CD8-positive, alpha-beta memory T cell (primary cell): ENCODE measurements at places on chromosomes 16 and 17. TPM values are rescaled to one million over a fixed set of nuclear protein-coding genes. Genes with fewer than 3 reads are reported as not detected.

- peak; percentile 68 for DNase-seq
These were observed 27.8 kb downstream of the CASKIN2 start for GRCh38 chr17:75487351-75488070.

DNA sequence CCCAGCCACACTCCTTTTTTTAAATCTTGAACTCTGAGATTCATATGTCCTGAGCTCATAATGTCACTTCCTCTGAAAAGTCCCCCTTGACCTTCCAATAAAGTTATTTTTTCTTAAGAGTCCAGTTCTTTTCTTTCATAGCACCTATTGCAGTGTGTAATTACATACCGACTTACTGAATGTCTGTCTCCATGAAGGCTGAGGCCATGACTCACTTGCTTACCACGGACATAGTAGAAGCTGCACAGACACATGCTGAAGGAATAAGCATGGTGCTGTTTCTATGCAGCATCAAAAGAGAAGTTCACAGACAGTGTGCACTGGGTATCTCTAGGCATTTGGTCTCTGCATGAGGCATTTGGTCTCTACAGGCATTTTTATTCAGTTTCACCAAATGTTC, 77.2 kb downstream of the C17orf67 start:
- no peak for DNase-seq

DNA sequence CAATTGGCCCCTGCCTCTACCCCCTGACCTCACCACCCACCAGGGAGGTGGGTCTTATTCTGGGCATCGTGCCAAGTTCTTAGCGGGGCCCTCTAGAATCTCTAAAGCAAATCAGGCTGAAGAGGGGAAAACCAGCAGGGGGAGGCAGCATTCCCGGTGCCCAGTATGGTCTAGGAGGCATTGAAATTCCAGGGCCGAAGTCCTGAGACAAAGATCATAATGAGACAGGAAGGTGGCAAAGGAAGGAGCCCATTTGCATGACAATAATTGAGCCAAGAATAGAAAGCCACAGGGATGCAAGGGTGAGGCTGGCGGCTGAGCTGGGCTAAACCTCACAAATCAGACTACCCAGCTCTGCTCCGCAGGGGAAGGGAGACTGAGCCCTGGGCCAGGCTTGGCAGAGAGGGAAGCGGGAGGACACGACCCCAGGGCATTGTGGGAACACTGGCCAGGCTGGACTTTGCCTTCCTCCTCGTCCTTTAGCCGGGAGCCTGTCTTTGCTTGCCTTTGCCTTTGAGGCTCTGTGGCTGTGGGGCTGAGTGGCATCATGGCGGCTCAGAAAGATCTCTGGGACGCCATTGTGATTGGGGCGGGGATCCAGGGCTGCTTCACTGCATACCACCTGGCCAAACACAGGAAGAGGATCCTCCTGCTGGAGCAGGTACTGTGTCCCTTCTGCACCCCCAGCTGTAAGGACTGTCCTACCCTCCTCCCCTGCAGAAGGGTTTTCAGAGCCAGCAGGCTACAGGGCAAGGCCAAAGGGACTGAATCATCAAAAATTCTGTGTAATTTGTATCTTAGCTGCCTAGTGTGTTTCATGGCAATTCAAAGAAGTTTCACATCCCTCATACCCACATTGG, at the start of gene PIPOX:
TSS of gene PIPOX (plus strand) at position 463 of the 860 bp plus-strand sequence. CDS start at position 548, 85 bp downstream.
- no peak for DNase-seq

GRCh38 chr17:14454746-14455145, 153.9 kb downstream of the HS3ST3B1 start:
- DNase-seq, result no peak

GRCh38 chr17:18004884-18005305, 32.2 kb downstream of the DRC3 start:
- no peak for DNase-seq

DNA sequence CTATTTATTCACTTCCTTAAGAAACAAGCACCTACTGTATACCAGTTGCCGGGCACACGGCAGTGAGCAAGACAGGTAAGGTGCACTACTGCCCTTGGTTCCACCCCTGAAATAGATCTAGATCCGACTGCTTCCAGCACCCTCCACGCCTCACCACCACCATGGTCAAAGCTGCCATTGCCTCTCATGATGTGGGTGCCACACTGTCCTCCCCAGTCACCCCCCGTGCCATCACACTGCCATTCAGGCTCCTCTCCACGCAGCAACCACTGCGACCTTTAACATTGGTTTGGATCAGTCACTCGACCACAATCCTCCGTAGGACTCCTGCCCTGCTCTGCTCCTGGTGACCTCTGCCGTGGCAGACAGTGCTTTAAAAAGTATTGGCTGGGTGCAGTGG, 226.8 kb downstream of the CPPED1 start:
- DNase-seq, result no peak

DNA sequence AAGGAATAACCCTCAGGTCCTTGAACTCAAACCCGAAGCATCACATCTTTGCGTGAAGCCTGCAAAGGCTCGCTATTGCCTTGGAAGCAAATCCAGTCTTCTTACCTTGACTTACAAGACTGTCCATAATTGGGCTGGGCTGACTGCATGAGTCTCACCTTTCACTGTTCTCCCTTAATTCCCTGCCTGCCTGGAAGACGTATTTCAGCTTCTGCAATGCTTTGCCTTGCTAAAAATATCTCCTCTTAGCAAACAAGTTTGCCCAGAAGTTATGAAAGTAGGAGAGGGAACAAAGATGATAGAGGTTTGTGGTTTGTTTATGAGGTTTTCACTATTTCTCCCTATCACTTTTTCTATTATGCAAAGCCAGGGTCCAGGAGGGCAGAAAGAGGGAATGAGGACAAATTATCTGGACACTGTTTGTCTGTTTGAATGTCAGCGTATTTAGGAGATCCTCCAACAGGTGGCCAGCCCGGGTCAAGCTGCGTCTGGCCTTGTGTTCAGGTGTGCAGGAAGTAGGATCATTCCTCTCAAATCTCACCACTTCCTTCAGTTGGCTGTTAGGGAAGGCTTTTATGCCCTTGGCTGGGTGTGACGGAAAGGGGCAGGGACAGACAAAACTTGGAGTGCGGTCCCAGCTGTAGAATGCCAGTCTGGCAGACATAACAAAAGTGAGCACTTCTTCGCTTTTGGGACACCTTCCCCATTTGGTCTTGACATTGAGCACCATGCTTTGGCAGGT, 488.9 kb downstream of the CDH13 start:
- DNase-seq, result no peak

DNA sequence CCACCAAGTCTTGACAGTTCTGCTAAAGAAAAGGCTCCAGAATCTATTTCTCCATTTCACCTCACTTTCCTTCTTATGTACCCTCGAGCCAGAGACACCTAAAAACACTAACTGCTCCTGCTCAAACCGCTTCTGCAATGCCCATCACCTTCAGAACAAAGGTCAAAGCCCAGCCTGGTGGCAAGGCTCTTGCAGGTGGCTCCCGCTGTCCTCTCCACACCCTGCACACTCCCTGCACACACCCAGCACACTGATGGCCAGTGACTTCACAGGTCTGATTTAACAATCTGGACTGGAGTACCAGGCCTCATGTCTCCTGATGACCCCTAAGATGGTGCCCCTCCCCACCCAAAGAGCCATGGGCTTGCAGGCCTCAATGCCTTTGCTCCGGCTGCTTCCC, 9.8 kb upstream of the C17orf113 start:
- DNase-seq, result no peak

DNA sequence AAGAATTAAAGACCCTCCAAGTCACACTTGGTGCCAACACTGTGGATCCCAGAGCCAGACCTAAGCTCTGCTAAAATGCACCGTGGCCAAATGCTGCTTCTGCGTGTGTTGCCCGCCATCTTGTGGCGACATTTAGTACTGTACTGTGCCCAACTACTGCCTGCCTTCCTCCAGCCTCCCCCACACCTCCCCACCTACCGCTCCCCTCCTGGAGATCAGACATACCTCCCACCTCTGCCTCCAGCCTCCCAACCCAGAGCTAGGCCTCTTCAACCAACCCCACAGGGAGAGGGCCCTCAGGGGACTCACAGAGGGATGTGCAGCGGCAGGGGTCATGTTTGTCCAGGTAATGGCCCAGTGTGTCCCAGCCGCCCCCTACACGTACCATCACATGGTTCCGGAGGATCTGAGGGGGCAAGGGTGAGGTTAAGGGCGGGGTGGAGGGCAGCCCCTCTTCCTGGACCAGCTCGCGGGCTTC, 5.5 kb downstream of the GAS2L2 start:
- peak; percentile 83 for DNase-seq

DNA sequence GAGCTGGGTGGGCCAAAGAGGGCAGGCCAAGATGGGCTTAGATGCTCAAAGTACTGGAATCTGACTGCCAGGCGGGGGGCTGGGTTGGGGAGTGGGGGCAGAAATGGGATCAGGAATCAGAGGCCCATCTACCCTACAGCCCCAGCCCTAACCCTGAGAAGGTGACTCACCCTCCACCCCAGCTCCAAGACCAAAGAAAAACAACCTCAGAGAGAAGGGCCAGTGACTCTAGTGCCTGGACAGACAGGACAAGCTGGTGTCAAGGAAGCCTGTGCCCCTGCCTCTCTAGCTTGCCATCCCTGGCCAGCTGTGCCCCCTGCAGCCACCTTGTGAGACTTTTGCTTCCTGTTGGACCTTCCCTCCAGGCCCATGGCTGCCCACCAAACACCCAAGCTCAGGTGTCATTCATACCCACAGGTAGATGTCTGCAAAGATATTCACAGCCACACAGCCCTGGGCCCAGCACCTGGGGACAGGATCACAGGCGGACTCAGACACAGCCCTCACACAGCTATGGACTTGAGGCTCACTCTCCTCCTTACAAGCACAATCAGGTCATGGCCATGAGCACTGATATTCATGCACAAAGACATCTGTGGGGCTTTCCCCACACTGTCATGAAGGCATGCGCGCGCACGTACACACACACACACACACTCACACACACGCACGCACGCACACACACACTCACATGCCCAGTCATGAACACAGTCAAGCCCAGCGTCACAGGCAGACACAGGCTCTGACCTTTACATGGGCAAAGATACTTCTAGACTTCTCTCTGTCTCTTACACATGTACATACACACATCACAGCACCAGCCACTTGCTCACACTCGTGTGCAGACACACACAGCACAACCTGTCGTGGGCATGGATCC, 2.8 kb downstream of the WNT3 start:
- DNase-seq, result no peak

- no peak for DNase-seq
These were observed 60.0 kb downstream of the USP22 start for GRCh38 chr17:20982589-20983358.

DNA sequence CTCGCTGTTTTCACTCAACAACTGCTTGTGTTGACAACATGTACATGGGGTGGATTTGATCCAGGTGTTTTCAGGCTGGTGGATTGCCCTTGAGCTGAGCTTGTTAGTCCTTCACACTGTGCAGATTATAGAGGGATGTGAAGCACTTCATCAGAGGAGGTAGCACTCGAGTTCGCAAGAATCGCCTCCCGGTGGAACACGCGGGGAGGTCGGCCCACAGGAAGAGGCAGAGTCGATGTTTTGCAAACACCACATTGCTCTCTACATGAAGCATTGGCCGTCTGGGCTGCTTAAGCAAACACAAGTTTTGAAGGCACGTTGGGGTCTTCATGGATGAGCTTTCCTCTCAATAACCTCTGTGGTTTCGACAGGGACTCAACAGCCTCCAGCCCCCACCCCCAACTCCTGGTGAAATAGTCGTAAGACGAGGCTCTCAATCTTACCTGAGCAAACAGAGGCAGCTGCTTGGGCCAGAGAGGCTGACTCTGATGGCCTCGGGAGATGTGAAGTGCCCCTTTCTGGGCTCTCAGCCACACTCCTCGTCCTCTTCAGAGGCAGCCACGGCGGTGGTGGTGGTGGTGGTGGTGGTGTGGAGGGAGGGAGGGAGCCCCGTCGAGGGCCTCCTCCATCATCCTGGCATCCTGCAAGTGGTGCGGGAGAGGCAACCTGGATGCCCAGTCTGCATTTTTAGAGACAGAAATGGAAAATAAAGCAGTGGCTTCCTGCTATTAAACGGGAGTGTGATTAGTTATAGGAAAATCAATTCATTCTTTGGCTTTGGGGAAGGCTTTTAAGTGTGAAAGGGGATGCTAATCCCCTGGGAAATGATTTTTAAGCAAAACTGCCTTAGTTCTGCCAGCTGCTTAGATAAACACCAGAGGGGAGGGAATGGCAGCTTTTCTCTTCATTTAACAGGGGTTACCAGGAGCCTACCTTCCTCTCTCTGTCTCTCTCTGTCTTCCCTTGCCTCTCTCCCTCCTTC, 552.5 kb upstream of the EEF2KMT start:
- no peak for DNase-seq

- DNase-seq, result no peak
These were observed 6.1 kb downstream of the PYCARD start for GRCh38 chr16:31196324-31197088.

- no peak for DNase-seq
These were observed 187.2 kb upstream of the SHISA6 start for GRCh38 chr17:11053846-11054245.

DNA sequence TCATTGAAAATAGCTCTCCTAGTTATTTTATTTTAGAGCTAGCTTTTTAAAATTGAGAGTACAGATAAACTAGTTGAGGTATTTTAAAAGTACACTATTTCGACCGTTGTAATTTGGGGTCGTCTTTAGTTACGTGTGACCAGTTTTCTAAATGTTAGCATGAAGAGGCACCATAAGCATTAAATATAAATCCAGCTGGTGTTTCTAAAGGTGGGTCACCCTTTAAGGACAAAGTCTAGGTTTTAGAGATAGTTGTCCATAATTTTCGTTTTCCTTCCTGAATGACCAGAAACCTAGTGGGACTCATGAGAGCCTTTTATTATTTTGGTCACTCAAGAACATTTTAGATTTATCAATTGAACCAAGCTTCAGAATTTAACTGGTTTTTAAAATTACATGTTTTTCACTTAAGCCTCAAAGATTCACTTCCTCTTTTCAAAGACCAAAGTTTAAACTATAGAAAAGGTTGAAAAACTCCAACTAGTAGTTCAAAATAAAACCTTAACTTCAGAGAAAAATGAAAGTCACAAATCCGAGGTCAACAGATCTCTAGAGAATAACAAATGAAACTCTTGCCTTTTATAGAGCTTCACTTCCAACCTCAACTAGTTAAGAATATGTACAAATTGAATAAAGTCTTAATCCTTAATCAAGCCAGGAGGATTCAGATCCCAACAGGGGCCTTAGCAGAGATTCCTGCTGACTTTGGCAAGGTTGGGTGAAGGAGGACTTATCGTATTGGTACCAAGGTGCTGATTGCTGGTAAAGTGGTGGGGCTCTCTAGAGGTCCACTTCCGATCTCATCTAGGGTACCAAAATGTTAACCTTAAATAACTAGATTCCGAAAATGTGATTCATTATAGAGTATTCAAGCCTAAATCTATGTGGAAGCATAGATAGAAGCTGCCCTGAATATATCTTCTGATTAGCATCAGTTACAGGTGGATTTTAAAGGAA, 32.5 kb downstream of the PHKB start:
- DNase-seq, result no peak

- DNase-seq, result no peak
These were observed 18.6 kb upstream of the MNT start for GRCh38 chr17:2419486-2419885.

FZD2 gene
- not detected for total RNA-seq

PPY gene
- total RNA-seq, result not detected

KCNH6 gene
- total RNA-seq, result not detected

MATCAP1 gene
- 15.3 TPM for total RNA-seq

SLC5A10 gene
- not detected for total RNA-seq

NAT9 gene
- 42.7 TPM for total RNA-seq

TUBB3 gene
- 0.38 TPM for total RNA-seq

SLC5A11 gene
- 0.20 TPM for total RNA-seq

CAPNS2 gene
- not detected for total RNA-seq
